IPS DF 19.7 (cell line): ENCODE measurements at places on chromosomes 7 and 10.

DNA sequence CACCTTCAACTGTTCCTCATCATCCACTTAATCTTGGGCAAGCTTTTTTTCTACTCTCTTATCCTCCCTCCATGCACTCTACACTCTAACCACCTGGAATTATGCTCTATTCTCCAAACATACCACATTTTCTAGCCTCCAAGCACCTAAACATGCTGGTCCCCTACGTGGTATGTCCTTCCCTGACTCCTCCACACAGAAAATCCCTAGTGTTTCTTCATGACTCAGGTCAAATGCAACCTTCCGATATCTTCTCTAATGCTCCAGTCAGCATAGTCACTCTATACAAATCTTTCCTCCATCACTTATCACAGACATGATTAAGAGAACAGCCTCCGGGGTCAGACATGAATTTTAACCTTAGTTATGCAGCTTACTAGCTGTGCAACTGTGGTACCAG, 68.8 kb downstream of the ARMH3 start:
- DNase-seq, result no peak

GRCh38 chr7:7816084-7816483, 97.7 kb upstream of the RPA3 start:
- no peak for DNase-seq

DNA sequence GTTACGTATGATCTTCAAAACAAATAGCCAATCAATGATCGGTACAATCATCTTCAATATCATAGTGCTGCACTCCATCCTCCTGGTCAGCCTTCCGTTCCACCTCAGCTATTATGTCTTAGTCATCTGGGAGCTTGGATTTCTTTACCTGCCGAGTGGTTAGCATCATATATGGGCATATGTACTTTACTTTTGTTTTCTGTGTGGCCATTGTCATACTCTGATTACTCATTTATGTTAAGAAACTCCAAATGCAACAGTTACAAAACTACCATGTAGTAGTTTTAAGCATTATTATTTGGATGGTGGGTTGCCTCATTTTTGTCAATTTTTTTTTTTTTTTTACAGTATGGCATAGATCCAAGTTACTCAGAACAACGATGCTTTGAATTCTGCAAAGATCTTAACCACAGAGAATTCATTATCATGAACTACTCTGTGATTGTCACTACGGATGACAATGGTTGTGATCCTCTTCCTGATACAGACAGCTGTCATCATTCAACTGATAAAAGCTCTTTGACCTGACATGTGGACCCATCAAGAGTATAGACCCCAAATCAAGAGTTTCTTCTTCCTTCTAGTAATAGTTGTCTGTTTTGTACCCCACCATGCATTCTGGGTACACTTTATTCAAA, 52.1 kb upstream of the NME8 start:
- DNase-seq, result no peak

GRCh38 chr7:154623399-154623798, 379.5 kb downstream of the PAXIP1 start:
- DNase-seq, result no peak

DNA sequence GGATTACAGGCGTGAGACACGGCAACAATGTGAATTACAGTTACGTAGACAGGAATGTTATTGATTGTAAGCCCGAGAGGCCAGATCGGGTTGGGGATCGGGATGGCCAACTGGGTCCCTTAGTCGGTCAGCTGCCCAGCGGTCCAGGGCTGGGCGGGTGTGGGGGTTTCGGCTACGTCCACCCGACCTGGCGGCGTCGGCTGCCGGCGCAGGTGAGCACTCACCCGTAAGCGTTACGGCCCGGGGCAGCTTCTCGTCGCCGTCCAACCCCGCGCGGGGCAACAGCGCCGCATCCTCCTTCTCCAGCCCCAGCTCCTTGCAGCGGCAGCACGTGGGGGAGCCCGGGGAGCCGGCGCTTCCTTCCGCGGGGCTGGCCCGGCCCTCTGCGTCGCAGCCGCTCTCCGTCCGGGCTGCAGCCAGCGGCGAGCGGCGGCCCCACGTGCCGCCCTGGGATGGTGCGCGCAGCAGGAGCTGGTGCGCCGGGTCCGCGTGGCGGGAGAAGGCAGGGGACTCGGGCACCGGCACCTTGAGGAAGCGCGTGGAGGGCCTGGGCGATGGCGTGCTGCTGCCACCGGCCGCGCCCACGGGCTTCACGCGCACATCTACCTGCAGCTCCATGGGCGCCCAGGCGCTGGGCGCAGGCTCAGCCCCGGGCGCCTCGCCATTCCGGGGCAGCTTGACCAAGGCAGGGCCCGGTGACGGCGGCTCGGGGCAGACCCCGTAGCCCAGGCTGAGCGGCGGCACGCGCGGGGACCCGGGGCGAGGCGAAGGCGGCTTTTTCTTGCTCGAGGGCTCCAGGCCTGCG, 609 bp downstream of the KLRG2 start:
- DNase-seq, result no peak

- DNase-seq, result no peak
Measured at GRCh38 chr7:151249732-151250072, 1.2 kb upstream of the SMARCD3 start.

DNA sequence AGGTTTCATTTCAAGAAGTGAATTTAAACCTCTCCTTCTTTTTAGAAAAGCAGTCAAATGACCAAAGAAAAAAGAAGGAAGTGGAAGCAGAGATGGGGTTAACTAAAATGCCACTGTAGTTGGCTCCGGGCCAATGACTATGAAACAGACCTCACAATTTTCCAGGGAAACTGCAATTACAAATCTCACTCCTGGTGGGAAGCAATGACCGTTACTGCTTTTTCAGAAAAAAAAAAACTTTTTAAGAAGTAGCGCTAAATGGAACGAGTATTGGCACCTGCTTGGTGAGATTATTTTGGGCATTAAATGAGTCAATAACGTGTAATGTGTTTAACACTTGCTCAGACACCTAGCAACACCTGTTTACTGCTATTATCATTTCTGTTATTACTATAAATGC, 1.2 kb downstream of the SFRP4 start:
- DNase-seq, result no peak

GRCh38 chr7:17495655-17496394, 197.4 kb downstream of the AHR start:
- no peak for DNase-seq

DNA sequence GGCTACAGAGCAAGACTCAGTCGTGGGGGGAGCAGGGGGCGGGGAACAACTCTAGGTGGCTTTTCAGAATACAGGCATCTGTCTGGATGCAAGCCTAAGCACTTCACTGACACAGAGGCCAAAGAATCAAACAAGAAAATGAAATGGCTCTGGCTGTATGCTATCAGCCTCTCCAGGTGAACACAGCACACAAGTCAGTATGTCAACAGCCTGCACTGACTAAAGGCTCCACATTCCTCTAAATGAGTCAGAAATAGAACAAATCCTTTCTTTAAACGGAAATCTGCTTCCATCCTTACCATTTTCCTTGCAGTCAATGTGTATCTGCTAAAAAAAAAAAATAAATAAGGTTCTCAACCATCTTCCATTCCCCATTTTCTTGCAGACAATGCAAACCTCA, 88.3 kb downstream of the ARMH3 start:
- no peak for DNase-seq

- DNase-seq, result no peak
Measured at GRCh38 chr10:99758211-99758891, 24.1 kb upstream of the ABCC2 start.

- DNase-seq, result no peak
Measured at GRCh38 chr7:147304376-147304775, 1187.8 kb downstream of the CNTNAP2 start.

- DNase-seq, result no peak
Measured at GRCh38 chr7:35035511-35035961, 1.7 kb downstream of the DPY19L1 start.

- DNase-seq, result no peak
Measured at GRCh38 chr10:72122221-72122620, 33.9 kb upstream of the SPOCK2 start.

DNA sequence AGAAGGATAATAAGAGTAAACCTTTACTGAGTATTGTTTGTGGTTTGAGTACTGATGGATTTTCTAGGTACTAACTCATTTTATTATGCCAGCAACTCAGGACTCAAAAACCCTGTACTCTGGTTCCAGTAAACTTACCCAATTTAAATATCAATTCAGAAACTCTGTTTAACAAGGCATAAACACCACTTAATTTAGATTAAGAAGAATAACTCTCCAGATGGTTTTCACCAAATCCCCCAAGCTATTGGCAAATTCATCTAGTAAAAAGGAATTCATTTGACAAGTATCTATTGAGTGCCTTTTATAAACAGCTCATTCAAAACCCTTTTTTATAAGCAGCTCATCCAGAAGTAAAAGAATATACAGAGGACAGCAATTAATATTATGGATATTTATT, 572.4 kb downstream of the PHTF2 start:
- no peak for DNase-seq

DNA sequence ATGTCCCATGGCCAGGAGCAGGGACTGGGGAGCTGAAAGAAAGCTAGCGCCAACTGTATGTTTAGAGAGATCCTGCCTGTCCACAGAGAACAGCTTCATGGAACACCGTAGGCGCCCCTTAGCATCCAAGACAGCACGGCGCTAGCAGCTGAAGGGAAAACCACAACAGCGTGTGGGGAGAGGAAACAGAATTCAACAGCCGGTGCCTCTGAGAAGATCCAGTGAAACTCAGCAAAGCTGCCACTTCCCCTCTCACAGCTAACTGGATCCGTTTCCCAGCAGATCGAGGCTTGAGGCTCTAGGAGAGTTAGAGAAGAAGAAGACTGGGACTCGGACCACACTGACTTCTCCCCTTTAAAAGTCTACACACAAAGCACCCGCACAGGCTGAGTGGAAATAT, 145.0 kb downstream of the MAD1L1 start:
- DNase-seq, result no peak

DNA sequence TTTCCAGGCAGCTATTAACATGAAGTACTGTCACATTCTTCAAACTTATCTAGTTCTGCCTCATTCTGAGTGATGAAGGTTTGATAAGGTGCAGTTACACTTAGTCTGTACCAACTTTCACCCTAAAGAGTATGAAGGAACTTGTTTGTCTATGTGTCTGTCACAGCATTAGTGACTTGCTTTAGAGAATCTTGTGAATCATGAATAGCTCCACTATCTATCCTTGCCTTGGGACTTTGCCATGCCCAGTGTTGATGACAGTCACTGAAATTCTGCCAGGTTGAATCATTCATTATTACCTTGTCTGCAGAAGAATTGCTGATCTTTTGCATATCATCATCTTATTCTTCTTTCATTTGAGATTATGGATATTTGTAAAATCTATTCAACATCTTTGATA, 50.9 kb upstream of the A1CF start:
- no peak for DNase-seq

DNA sequence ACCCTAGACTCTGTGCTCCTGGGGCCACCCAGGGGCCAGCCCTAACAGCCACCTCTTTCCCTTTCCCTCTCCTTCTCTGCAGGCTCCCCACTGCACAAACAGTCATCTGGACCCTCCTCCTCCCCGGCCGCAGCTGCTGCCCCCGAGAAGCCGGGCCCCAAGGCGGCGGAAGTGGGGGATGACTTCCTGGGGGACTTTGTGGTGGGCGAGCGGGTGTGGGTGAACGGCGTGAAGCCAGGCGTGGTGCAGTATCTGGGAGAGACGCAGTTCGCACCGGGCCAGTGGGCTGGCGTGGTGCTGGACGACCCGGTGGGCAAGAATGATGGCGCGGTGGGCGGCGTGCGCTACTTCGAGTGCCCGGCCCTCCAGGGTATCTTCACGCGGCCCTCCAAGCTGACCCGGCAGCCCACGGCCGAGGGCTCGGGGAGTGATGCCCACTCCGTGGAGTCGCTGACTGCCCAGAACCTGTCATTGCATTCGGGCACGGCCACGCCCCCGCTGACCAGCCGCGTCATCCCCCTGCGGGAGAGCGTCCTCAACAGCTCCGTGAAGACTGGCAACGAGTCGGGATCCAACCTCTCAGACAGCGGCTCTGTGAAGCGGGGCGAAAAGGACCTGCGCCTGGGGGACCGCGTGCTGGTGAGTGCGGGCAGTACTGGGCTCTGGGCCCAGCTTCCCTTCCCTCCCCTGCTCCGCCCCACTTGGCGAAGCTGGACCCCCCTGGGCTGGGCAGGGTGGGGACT, 49.3 kb downstream of the CLIP2 start:
- no peak for DNase-seq

DNA sequence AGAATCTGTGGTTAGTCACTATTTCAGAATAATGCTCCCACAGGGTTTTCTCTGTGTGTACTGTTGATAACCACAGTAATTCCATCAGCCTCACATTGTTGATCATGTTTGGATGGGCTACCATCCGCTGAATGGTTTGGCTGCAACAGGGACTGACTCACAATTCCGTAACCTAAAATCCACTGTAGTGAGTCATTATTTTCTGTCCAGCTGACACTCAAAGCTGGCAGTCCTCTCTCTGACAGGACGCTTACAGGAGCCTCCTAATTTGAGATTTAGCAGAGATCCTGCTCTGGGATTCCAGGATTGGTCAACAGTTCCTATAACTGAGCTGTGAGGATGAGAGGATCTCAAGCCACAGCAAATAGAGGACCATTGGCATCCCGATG, 32.7 kb downstream of the VWA2 start:
- no peak for DNase-seq

- DNase-seq, result no peak
Measured at GRCh38 chr7:94943134-94943533, 35.7 kb downstream of the PPP1R9A start.

GRCh38 chr10:71473671-71474599, 77.2 kb downstream of the CDH23 start:
- DNase-seq, result no peak

GRCh38 chr10:1661859-1662437, 75.4 kb downstream of the ADARB2 start:
- no peak for DNase-seq

GRCh38 chr10:105094048-105094447, 453.0 kb downstream of the SORCS3 start:
- no peak for DNase-seq

DNA sequence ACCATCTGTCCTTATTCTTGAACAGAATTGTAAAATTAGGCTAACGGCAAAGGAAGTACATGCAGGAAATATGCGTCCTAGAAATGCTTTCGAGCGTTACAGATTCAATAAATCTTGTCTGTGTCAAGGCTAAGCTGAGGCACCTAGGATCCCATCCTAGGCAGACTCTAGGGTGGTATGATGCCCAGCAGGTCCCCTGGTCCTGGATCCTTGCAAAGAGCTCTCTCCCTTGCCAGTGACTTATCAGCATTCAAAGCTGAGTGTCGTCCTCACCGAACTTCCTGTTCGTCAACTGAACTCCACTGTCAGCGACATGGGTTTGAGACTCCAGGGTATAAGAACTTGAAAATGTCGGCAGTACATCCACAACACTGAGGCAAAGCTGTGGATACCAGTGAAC, 61.5 kb downstream of the AKR1E2 start:
- no peak for DNase-seq

- DNase-seq, result no peak
Measured at GRCh38 chr7:15470825-15471668, 90.8 kb downstream of the AGMO start.

GRCh38 chr10:114590993-114591392, 67.1 kb downstream of the ABLIM1 start:
- no peak for DNase-seq

- DNase-seq, result no peak
Measured at GRCh38 chr10:34280599-34281374, 534.3 kb downstream of the PARD3 start.
